ENCODE measurements at places on chromosomes 1 and 21.

DNA sequence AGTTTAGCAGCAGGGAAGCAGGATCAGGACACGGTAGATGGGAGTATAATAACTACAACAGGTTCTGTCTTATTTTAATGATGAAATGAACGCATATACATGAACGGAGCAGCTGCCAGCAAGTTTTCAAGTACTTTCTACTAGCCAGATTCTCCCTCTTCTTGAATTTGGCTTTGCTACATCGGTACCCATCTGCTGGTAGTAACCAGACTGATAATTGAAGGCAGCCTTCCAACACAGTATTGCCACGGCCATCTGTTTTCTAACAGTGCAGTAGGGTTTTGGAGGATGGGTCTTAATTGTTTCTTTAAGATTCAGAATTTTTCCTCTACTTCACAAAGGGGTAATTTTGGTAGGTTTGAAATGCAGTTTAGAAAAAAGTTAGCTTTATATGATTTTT lies 33.4 kb downstream of the CENPF start:
- DNase-seq: no peak

DNA sequence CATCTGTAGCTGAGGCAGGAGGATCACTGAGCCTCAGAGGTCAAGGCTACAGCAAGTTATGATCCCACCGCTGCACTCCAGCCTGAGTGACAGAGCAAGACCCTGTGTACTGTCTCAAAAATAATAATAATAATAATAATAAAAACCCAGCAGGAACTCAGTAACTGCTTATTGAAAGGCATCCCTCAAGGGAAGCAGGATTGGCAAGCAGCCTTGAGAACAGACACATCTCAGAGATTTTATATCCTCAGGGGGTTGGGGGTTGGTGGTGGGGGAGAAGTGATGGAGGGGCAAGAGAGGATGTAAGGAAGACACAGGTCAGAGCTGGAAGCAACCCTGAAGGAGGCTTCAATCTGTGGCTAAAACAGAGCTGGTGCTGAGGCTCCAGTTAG lies 29.6 kb downstream of the GNB1 start:
- DNase-seq: no peak

DNA sequence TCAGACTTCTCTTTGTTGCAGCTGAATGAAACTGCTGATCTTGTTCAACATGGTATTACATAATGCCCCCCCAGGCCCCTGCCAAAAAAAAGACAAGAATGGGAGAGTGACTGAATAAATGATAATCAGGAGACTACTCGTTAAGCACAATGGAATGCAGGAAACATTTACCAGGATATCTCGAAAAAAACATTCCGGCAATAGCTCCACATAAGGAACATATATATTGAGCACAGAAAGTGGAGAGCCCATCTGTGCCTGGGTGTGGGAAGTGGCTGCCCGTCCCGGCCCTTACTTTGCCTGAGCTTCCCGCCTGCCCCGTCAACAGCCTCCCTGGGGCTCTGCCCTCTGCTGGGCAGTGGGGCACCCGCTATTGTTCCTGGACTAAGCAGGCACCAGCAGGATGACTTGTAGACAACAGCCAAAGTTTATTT lies 13.3 kb downstream of the TRIM11 start:
- DNase-seq: no peak

GRCh38 chr1:154141240-154141639 lies 13.6 kb downstream of the NUP210L start:
- DNase-seq: no peak

DNA sequence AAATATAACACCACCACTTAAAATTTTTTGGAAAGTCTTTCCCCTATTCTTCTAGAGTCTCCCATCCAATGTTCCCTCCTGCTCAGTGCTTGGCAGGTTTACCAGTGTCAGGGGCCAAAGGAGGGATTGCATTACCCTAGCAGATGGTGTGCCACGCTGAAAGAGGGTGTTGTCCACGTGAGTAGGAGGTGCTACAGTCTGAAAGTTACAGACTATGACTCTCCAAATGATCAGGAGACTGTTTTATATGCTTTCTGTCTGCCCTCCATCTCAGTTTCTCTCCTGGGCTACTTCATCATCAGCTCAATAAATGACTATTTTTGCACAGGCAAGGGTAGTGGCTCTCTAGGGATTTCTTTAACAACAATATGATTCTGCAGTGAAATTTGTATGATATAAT lies 31.3 kb upstream of the ANGPTL7 start:
- DNase-seq: peak; percentile 26

DNA sequence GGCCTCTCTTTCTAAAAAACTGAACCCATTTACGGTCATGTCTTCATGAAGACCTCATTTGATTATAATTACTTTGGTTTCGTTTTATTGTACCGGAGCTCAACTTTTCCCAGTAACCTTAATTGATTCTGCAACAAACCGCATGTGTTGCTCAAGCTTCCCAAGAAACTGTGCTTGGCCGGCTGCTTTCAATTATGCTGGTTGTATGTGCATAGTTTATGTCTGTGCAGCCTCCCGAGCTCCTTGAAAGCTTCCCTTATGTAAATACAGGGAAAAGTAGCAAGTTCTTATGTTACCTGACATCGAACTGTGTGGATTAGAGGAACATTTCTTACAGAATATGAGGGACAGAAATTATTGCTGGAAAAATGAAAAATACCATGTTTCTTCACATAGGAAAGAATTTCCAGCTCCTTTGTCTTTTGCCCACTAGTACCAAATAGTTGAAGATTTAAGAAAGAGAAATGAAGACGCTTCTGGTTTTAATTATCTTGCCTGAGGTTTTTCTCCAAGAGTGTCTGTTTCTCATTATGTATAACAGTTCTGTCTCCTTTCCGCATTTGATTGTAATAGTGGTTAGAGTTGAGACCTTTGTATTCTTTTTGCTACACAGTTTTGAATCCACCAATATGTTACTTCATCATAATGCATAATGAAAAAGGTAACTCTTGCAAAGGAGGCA lies 2.1 kb downstream of the VCAM1 start:
- DNase-seq: no peak

Data from pons (tissue), 1 donor.